ENCODE measurements at places on chromosomes 2 and 18. TPM values are rescaled to one million over a fixed set of nuclear protein-coding genes. Genes with fewer than 3 reads are reported as not detected.

- no peak for DNase-seq
Observed at GRCh38 chr2:38975042-38975441, 85.4 kb downstream of the ARHGEF33 start.

DNA sequence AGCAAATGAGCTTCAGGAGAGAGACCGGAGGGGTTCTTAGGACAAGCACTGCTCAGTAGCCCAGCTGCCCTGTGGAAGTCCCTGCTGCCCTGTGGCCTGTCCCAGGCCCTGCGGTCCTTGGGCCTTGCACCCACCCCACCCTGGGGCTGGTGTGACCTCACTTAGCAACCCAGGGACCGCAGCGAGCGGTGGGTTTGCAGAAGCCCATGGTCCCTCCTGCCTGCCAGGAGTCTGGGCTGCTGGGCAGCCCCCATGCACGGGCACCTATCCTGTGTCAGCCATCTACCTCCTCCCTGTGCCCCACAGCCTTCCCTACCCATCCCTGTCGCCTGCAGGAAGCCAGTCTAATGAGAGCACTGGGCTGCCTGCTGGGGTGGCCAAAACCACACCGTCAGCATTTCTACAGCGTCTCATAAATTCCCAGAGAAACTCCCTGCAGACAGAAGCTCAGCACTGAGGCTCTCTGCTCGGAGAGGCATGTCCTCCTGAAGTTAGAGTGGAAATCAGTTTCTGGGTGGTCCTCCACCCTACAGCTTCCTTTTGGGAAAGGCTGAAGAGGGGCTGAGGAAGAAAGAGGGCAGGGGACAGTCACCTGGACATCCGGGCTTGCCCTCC lies 231.1 kb upstream of the HS6ST1 start:
- DNase-seq = no peak

DNA sequence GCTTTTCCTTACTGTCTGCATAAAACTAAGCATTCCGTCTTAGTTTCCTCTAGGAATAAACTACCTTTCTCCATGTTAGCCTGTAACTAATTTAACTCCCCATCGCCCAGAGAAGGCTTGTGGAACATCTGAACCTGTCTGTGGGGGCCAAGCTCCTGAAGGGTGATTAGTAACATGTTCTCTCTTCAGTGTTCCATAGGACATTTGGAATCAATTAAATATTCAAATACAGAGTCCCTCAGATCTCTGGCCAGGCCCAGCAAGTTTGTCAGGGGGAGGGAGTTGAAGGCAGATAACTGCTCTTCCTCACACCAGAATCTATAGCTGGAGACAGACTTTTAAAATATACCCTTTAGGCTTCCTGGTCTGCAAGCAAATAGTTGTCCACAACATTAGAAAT lies 8.8 kb downstream of the RDH14 start:
- no peak for DNase-seq

The GATA6 gene
- total RNA-seq = 0.35 TPM
